ENCODE measurements at places on chromosomes 1 and 21.

DNA sequence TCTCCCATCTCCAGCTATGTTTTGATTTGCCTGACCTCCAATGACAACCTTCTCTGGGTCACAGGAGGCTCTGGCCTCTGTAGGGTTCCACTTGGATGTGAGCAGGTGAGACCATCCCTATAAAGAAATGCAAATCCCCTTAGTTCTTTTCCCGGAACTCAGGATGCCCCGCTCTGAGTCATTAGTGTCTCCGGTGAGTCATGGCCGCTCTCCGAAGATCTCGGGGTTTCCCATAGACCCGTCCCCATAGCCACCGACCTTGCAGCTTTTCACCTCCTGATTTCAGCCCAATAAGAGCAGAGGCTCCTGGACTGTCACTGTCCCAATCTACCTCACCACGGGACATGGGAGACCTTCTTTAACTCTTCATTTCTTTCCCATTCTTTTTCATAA is 98.2 kb downstream of the PGBD5 start:
- DNase-seq = no peak

GRCh38 chr21:15850645-15851044 is 120.9 kb downstream of the USP25 start:
- DNase-seq = no peak

GRCh38 chr1:204740354-204740753 is 54.8 kb upstream of the LRRN2 start:
- no peak for DNase-seq

DNA sequence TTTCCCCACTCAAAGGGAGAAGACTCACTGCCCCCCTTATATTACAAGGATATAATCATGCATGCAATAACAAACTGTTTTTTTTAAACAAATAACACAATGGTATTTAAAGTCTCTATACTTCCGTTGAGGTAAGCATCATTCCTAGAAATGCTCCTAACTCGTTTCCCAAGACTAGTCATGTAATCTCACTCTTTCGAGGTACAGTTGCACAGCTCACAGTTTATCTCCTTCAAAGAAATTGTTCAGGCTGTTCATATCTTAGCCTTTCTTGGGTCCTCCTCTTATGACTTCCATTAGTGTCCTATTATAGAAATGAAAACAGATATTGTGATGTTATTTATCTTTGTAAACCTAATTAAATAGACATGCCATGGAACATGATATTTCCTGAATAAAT is 705.0 kb downstream of the KCNT2 start:
- no peak for DNase-seq

GRCh38 chr1:48017716-48018115 is 20.5 kb upstream of the TRABD2B start:
- no peak for DNase-seq

DNA sequence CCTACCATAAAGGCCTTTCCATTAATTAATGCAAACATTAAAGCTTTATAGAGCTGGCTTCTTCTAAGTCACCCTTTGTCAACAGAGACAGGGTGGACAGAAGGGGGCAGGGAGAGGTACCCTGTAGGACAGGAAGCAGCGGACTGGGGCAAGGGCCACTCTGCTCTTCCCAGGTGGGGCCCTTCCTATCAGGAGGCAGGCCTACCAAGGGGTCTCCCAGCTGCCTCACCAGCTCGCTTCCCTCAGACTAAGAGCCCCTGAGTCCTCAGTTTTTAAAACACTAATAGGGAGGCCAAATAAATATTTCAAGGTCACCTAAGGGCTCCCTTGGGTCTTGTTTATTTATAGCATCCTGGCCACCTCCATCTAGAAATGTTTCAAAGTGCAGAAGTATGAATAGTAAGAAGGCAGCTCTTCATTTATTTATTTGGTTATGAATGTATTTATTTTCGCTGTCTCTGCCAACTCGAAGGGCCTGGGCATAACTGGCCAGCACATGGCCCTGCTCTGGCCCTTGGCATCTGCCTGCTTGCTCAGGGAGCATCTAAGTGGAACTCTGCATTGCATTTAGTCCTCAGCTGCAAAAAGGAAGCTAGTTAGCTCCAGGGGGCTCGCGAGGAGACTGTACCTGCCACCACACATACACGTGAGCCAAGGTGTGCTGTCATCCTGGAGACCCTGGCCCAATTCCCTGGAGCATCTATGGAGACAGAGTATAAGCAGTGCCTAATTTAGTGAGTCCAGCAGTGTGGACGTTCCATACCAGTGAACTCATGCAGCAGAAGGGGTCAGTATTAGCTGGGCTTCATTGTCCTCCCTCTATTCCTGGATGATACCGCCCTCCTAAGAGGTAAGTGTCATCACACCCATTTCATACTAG is 395.1 kb upstream of the VAMP3 start:
- DNase-seq = no peak

DNA sequence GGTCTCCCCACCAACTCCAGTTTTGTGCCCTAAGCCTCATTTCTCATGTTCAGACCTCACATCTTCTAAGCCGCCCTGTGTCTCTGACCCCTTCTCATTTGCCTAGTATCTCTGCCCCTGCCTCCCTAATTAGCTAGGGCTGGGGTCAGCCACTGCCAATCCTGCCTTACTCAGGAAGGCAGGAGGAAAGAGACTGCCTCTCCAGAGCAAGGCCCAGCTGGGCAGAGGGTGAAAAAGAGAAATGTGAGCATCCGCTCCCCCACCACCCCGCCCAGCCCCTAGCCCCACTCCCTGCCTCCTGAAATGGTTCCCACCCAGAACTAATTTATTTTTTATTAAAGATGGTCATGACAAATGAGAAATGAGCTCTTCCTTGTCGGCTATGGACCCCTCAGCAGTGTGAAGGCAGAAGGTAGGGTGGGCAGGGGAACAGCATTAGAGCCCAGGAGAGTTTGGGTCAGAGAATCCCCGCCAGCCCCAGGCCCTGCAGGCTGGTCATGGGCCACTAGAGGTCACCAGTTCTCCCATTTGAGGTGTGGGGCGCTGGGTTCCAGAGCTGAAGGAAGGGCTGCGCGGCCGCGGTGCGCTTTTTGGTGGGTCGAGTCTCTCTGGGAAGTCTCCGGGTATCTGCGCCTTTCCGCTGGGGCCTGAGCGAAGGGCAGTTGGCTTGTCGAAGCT is 11.5 kb downstream of the ADAMTSL4 start:
- peak; percentile 93 for DNase-seq

DNA sequence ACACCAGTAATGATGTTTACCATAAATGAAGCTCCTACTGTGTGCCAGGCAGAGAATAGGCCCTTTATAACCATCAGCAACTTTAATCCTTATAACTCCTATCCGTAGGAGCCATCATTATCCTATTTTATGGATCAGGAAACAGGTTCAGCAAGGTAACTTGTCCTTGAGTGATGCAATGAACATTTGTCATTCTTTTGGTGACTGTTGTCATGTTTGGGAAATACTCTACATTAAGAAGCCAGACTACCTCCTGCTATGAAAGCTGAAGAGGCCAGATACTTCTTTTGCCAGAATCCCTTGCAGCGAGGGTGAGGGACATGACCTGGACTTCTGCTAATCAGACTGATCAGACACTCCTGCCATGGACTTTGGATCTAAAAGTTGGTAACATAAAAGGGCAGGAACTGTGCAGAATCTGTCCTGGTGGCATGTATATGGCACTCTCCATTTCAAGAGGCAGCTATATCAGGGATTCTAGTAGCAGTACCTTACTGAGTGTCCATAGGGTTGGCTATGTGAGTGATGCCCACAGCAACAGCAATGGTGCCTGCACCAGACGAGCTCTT is 33.1 kb upstream of the SRRM1 start:
- DNase-seq = no peak

DNA sequence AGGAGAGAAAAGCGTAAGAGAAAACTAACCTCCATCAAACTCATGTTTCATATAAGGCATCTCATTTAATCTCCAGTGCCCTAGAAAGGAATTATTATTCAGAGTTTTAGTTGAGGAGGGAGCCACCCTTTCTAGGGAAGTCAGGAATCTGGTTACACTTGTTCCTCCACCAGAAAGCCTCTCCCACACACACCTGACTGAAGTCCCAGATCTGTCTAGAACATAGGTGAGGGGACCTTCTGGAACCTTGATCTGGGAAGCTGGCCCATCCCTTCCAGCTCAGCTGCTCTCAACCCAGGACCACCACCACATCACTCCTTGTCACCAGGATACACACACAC is 1.9 kb upstream of the DENND2D start:
- no peak for DNase-seq

- peak; percentile 57 for DNase-seq
Observed at GRCh38 chr1:53583868-53584776, 124.9 kb downstream of the DMRTB1 start.

DNA sequence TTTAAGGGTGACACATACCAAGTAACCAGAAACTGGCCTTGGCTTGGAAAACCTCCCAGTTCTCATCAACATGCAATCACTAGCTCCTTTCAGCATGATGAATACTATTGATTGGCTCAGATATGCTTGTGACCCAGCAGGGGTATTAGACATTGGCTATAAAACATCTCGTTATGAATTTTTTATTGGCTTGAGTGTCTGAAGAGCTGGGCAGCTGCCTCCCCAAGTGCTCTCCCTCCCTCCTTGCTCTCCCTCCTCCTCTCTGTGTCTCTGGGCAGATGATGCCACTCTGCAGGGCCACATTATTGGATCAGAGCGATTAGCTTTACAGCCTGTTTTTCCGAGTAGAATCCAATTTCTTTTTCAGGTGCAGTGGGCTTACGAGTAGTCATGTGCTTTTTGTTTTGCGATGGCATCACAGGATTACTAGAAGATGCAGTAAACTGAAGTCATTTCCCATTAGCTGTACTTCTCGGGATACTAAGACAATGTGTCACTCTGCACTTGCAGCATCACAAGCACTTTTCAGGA is 79.3 kb upstream of the ATF3 start:
- no peak for DNase-seq

GRCh38 chr1:171421413-171422020 is 63.8 kb upstream of the PRRC2C start:
- no peak for DNase-seq

DNA sequence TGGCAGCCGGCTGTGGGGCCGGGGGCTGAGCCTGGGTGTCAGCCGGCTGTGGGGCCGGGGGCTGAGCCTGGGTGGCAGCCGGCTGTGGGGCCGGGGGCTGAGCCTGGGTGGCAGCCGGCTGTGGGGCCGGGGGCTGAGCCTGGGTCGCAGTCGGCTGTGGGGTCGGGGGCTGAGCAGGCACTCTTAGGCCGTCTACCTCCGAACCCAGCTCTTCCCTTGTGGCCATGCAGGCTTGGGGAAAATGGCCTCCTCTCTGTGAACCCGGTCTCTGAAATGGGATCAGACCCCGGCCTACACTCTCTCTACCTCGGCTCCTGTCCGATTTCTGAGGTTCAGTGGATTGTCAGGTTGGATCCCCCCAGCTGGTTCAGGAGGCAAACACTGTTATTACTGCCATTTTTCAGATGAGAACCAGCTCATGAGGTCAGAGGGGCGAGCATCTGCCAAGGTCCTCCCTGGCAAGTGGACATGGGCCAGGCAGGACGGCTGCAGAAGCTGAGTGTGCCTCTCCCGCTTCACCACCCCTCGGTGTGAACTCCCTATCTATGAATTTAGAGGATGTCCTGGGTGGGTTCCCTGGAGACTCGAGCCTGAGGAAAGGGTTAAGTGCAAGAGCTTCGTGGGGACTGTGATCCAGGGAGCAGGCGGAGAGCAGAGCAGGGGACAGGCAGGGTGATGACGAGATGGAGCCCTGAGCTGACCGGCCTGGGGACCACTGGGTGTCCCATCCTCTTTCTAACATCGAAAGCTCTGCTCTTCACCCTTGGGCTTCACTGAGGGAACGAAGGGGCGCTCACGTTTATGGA is 10.9 kb upstream of the COL18A1 start:
- peak; percentile 40 for DNase-seq

GRCh38 chr1:27234049-27234882 is at the start of gene WDTC1:
Gene WDTC1 (plus strand): TSS chr1:27234632. CDS start chr1:27261055, 26,423 bp downstream.
- peak; percentile 100 for DNase-seq

- DNase-seq = no peak
Observed at GRCh38 chr1:246139745-246140182, 367.3 kb downstream of the SMYD3 start.

GRCh38 chr1:204616641-204617040 is 68.9 kb downstream of the LRRN2 start:
- no peak for DNase-seq

DNA sequence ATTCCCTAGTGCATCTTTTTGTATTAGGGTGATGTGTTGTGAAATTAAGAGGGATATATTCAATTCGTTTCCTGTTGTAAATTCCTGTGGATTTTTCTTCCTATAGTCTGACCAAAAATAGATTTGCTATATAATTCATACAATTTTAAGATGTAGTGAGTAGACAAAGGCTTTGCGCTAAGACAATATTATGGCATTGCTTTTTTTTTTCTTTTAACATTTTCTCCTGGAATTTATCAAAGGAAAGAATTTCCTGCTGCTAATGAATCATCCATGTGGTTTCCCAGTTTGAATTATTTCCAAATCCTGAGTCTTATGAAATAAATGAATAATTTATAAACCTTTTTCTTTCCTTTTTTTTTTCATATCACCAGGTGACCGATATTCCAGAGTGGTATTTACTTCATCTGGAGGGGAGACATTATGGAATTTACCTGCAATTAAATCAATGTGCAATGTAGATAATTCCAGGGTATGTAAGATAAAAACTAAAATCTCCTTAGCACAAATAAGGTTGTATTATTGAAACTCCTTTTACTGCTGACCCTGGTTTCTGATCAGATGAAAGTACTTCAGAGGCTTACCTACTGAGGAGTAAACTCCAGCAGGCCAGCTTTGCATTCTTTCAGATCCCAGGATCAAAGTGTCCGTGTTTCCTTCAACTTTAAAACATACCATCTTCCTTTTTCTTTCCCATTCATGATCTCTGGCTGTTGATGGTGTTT is 148.4 kb downstream of the TLR5 start:
- DNase-seq = no peak

Data from upper lobe of right lung (tissue), 1 donor.